ENCODE measurements at places on chromosomes 7 and 10.

- DNase-seq: no peak
Observed at GRCh38 chr7:127973832-127974231, 57.4 kb downstream of the LRRC4 start.

DNA sequence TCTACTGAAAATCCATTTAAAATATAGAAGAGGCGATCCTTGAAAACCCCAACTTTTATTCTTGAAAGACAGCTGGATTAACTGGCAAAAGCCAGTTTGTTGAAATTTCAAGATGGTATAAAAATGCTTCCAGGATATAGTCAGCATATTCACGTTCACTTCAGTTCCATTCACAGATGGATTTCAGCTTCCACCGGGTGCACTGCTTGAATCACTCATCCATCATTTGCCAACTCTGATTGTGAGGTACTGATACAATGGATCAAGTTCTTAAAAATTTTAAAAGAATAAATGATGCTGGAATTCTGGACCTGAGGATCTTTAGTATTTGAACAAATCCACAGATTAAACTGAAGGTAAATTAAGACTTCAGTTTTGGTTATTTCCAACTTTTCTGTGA, 2.4 kb downstream of the PURB start:
- DNase-seq: no peak

- DNase-seq: no peak
Observed at GRCh38 chr7:72405418-72405817, 6.7 kb downstream of the CALN1 start.

DNA sequence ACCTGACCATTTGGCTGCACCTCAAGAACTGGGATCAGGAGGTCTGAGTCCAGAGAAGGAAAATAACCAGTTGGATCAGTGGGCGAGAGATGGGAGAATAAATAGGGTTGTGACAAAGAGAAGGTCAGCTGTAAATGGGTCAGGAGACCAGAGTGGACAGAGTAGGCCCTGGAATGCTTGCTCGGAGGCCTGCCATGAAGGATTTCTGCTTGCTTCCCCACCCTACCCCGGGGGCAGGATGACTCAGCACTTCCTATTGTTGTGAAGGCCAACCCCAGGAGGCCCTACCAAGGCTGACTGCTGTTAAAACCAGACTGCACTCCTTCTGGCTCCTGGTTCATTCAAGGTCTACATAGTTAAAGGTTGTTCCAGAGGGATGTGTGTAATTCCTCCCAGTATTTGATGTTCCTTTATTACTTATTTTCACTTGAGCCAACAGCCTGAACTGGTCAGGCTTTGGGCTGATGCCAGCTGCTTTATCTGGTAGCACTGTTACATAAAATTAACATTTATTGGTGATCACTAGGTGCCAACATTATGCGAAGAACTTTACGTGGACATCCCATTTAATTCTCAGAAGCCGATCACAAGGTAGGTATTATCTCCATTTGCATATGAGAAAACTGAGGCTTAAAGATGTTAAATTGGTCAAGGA, 27.3 kb upstream of the IFRD1 start:
- DNase-seq: peak; percentile 79

- DNase-seq: no peak
Observed at GRCh38 chr10:133248334-133248715, 10.7 kb downstream of the VENTX start.

GRCh38 chr10:69901022-69901421, 99.3 kb downstream of the COL13A1 start:
- DNase-seq: no peak

DNA sequence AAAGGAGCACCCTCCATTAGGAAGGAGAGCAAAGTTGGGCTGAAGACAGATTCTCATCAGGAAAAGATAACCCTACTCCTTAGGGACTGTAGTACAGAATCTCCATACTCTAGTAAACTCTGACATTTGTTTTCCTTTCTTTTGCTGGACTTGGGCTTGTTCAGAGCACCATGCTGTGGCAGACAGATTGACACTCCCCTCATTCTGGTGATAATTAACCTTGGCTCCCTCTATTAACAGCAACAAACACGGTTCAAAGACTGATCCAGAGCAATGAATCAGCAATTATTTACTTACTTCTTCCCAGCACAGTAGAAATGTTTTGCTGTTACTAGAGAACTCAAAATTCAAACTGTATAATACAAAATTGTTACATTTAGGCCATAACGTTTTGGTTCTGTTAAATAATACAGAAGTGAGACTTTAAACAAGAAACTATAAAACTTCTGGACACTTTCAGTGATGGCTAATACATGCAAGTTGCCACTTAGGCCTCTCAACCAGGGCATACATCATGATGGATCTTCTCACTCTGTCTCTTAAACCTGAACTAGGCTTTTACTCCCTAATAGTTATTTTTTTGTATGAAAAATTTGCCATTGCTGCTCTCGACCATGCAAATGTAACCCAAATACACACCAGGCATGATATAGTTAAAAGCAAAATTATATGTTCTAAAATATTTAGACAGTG, 639.0 kb downstream of the IPMK start:
- no peak for DNase-seq

DNA sequence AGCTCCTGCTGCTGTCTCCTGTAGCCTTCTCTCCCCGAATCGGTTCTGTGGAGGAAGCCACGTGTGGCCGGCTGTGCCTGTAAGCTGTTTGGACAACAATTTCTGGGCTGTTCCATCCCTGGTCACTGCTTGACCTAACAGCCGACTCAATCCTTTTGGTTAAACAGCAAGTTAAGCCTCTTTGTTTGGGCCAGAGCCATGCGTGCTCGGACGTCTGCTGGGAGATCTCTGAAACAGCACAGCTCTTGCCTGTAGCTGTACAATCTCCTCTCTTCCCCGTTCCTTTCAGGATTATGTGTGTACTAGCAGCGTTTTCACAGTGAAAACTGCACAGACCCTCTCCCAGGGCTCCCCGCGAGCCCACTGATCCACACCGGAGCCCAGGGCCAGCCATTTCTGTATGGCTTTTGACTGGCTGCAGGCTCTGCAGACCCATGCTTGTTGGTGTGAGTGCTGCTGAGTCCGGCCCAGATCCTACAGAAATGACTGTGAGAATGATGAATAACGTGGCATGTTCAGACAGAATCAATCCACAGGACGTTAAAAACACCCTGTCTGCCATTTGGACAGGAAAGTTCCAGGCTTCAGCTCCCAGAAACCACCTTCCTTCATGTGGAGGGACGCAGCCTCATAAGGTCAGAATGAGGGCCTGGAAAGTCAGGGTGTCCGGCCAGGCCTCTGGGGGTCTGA, 428.6 kb upstream of the ADARB2 start:
- no peak for DNase-seq

DNA sequence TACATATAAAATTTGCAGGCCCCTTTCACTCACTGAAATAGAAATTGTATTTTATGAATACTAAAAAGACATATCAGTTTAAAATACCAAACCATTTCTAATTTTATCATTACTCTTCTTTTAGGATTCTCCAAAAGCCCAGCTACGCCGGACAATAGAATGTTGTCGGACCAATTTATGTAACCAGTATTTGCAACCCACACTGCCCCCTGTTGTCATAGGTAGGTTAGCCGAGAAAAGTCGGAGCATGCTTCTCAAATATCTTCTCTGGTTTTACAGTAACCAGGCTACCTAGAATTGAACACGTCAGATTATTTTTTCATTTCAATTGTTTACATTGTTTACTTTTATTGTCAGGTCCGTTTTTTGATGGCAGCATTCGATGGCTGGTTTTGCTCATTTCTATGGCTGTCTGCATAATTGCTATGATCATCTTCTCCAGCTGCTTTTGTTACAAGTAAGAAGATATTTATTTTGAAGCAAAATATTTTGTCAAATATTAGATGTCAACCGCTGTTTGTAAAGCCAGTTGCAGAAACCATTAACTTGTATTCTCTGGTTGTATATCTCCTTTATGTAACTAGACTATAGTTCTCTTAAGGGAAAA, 57.6 kb downstream of the MMRN2 start:
- DNase-seq: no peak

DNA sequence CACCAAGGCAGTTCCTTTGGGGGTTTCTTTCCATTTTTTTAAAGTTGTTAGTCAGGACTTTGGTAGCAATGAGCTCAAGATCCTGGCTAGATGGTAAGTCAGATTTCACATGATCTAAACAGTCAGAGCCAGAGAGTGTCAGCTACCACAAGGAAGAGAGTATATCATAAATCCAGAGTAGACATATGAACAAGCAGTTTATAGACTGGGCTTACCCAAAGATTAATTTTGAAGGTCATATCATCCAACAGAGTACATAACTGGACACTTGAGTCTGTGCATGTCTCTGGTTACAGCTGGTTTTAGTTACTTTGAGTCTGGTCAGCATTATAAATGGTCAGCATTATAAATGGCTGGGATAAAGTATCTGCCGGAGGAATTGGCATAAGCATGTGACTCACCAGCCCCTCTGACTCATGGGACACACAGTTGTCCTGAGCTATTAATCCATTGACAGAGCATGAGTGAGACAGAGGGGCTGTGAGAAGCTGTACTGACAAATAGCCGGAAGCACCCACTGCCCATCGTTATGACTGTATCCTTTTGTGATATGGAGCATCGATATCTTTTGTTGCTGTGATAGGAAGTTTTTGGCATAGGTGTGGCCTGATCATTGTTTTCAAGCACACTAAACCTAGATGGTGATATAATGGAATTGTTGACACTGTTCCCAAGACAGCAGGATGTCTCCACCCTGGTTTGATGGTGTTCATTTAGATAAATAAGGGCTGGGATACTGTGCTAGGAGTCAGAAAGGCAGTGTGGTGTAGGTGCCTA, 19.3 kb downstream of the PPP1R3C start:
- DNase-seq: no peak

DNA sequence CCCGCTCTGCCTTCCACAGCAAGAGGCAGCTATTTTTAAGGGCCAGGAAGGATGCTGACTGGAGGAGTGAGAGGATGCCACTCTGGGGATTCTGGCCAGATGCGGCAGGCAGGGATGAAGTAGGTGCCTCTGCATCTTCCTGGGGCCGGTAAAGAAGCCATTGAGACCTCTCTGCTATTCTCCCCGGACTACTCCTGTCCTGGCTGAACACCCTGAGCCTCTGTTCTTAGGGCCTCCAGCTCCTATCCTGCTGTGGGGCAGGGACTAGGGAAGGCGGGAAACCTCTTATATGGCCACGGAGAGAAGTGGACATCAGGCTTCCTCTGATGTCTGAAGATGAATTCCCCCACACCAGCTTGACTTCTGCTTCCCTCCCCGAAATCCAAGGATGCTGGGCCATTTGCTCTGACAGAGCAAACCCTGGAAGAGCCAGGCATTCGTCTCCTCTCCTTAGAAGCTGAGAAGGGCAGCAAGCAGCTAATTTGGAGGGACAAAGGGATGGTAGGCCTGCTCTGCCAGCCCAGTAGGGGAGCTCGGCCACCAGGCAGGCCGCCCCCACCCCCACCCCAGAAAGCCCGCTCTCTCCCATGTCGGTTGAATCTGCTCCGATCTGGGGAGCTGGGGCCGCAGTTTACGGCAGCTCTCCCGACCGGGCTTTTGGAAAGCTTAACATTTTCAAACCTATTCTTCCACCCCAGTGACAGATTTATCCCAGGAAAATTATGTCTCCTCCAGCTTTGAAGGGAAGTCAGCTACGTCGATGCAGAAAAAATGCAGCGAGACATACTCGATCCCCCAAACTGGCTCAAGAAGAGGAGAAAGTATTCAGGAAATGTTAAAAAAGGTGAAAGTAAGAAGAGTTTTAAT, 2.8 kb downstream of the FGF8 start:
- no peak for DNase-seq

DNA sequence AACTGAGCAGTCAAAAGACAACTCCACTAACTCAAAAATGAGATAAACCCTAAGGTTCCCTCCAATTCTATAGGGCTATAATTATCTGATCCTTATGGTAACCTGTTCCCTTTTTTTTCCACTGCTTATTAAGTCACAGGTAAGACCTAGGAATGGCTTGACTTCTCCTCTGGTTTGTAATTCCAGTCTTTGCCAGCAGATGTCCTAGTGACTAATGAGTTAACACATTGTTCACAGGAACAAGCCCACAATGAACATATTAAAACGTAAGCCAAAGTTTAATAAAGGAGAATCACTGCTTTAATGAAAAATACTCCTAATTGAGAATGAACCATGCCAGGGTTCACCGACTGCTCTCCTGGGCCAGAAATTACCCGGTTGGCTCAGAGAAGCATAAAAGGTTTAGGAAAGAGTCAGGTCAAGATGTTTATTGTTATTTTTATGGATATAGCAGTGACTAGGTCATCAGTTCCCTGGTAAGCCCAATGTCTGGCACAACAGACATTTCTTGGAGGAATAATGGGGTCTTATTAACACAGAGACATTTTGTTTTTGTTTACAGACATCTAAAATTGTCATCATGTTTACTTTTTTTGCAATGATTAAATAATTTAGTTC, 120.1 kb downstream of the ELAPOR2 start:
- DNase-seq: no peak

GRCh38 chr7:41217306-41217705, 485.6 kb downstream of the INHBA start:
- DNase-seq: no peak

- DNase-seq: no peak
Observed at GRCh38 chr7:44965937-44966730, 12.7 kb downstream of the MYO1G start.

GRCh38 chr10:104350127-104350635, 3.5 kb upstream of the CFAP58 start:
- DNase-seq: no peak

DNA sequence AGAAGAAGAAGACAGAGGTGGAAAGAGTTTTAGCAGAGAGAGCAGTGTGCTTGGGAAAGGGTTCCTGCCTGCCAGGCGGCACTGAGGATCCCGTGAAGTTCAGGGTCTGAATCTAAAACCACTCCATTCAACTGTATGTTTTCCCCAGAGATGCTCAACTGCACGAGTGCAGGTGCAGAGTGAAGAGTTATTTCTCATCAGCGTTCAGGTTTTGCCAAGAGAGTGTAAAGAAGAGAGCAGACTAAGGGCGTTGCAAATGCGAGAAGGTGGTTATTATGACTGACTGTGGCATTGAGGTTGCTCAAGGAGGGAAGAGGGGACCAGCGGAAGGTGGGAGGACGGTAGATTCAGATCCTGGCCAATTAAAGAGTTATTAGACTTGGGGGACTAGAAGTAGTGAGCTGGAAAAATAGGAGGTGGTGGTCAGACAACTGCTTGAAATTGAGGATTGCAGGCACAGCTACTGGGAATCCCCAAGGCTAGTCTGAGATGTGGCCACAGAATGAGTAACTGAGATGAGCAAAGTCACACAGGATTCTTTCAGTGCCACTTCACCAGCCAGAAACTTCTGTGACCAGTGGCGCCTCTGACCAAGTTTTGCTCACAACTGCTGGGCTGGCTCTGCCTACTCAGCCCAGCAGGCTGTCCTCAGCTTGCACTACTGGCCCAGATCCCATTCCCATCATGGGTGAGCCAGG, 29.1 kb downstream of the STRA8 start:
- DNase-seq: no peak

GRCh38 chr7:41333511-41333910, 369.4 kb downstream of the INHBA start:
- DNase-seq: no peak

DNA sequence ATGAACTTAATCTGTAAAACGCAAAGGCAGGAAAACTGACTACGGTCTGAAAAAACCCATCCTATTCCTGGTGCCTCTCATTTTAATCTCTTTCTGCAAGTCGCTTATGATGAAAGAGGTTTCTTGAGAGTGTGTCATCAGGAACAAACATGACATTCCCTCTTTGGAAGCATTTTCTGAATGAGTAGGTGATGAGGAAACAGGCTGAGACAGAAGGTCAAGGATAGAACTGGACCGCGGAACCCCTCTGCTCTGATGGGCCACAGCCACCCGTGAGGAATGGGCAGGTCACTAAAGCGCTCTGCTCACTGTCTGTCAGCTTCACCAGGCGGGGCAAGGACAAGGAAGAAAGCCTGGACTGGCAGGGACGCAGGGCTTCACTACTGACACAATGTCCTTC, 28.6 kb downstream of the BEND7 start:
- no peak for DNase-seq
